Sciatic nerve (tissue), 2 donors: ENCODE measurements at places on chromosomes 5 and 9.

- no peak for DNase-seq
Measured at GRCh38 chr5:142561029-142561428, 124.9 kb downstream of the FGF1 start.

- DNase-seq: peak; percentile 64
Measured at GRCh38 chr9:93302586-93303257, 118.8 kb downstream of the WNK2 start.

DNA sequence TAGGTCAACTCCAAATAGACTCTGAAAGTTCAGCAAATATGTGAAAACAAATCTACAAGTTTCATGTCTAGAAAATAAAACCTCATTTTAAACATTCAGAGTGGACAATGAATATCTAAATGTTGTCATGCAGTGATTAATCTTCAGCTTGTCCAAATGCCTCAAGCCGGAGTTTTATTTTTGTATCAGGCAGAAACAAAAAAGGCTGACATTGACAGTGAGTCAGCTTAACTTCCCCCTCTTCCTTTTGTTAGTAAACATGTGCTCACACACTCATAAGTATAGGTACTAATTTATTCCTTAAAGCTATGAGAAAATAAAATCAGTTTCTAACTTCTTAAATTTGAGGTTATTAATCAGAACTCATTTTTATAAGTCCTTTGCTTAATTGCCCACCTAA, 467.9 kb upstream of the DAB2 start:
- no peak for DNase-seq

DNA sequence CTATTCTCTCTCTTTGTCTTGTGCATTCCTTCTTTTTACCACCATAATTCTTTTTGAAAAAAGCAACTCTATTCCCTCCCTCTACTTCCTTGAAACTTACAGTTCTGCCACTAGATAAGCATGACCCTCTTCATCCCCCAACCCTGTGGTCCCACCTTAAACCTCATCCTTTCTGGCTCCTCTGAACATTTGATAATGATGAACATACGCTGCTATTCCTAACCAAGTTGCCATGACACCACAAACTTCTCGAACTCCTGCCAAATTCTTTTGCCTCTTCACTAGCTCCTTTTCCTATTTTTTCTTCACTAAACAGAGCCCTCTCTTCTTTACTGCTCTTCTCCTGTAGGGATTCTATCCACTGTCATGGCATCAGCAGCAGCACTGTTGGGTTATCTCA, 57.1 kb downstream of the MOCS2 start:
- DNase-seq: no peak

GRCh38 chr9:74630228-74630627, 133.1 kb downstream of the RORB start:
- DNase-seq: no peak

GRCh38 chr5:1886846-1887587, 4.3 kb upstream of the IRX4 start:
- DNase-seq: no peak

DNA sequence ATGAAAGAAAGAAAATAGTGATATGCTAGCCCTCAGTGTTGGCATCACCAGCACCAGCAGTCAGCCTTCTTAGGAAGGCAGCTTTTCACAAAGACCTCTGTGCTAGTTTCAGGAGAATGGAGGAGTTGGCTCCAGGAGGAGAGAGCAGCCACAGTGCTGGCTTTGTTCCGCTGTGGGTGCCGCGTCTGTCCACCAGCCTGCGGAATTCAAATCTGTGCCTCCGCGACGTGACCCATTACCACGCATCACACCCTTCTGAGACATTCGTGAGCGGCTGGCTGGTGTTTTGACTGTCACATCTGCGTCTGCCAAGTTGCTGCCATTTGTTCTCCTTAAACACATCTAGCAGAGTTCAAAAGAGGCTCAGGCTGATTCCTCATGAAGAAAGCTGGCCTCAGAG, 34.4 kb downstream of the SNX18 start:
- no peak for DNase-seq

- no peak for DNase-seq
Measured at GRCh38 chr9:112065806-112066606, 109.1 kb downstream of the SUSD1 start.

GRCh38 chr5:171957591-171958251, 48.7 kb downstream of the FBXW11 start:
- DNase-seq: no peak

- DNase-seq: no peak
Measured at GRCh38 chr9:1340390-1340789, 290.2 kb downstream of the DMRT2 start.

GRCh38 chr5:35887321-35888100, 30.8 kb downstream of the IL7R start:
- DNase-seq: no peak

GRCh38 chr5:144779368-144779767, 608.7 kb downstream of the KCTD16 start:
- DNase-seq: no peak

DNA sequence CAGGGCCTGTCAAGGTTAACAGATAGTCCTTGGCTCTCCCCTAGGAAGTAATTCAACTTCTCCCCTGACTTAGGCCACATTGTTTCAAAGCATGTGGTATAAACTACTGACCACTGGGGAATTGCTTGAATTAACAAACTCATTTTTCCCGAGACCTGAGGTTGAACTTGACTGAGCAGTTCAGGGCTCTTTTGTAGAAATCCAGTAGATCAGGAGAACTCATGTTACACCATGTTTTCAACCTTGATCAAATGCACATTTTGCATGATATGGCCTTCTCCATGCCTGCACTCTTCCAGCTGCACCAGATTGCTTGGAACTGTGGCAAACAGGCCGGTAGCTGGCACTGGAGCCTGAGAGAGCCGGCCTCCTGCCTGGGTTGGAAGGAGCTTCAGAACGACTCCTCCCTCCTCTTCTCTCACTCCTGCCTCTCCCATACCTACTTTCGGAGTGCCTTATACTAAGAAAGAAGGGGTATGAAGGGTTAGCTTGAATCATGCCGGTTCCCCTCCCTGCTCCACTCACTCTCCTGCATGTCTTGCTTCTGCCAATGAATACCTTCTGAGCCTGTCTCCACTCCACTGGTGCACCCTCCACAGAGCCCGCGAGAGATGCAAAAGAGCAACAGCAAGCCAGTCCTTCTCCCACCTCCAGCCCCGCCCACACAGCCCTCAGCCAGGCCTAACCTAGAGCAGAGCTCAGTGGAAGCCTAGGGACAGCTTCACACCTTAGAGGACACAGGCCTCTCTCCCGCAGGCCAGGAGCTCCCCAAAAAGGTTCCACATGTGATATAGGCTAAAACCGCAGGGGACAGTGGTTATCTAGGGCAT, 159.4 kb downstream of the MACROH2A1 start:
- peak; percentile 45 for DNase-seq

- peak; percentile 75 for DNase-seq
Measured at GRCh38 chr9:111232997-111233790, 96.8 kb downstream of the OR2K2 start.

DNA sequence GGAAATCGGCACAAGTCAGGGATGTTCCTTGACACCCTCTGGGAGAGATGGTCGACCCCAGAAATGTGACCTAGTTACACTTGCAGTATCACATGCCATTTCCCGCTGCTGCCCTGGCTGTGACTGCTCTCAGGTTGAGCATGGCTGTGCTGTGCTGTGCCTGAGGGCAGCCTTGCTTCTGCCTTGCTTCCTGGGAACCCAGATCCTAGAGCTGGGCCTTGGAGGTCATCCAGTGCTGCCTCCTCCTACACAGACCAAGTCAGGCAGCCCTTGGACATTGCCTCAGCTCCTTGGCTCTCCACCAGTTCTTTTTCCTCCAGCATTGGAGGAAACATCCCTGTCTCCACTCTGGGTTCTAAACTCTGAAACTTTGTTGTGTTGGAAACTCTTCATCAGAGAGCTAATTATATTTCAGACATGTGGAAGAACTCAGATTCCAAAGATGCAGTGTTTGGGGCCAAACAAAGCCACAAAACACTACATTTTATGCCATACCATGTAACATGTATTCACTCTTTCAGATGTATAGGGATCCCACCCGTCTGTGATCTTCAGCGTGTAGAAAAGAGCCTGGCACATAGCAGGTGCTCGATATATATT, 6.1 kb downstream of the MAMDC2 start:
- DNase-seq: peak; percentile 85

- DNase-seq: no peak
Measured at GRCh38 chr9:16062542-16063240, 509.8 kb downstream of the CCDC171 start.

GRCh38 chr5:142263346-142263745, 61.5 kb downstream of the SPRY4 start:
- no peak for DNase-seq

- DNase-seq: peak; percentile 88
Measured at GRCh38 chr5:158174918-158175851, 316.2 kb upstream of the CLINT1 start.

GRCh38 chr5:73299665-73300336, 126.8 kb downstream of the TMEM174 start:
- peak; percentile 68 for DNase-seq

DNA sequence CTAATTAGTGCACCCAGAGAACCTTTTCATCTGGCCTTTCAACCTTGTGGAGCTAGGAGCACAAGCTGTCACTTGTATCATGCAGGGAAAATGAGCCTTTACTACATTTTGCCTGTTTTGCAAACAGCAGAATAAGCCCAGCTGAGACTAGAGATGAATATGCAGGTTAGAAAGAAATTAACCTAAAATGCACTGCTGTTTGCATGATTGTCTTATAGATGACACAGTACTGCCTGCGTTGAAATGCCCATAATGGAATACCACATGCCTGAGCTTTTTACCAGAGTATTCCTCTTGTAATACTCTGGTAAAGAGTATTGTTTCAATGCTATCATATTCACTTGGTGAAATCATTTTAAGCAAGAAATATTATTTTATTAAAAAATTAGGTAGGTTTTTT, 90.7 kb downstream of the SNX24 start:
- no peak for DNase-seq

DNA sequence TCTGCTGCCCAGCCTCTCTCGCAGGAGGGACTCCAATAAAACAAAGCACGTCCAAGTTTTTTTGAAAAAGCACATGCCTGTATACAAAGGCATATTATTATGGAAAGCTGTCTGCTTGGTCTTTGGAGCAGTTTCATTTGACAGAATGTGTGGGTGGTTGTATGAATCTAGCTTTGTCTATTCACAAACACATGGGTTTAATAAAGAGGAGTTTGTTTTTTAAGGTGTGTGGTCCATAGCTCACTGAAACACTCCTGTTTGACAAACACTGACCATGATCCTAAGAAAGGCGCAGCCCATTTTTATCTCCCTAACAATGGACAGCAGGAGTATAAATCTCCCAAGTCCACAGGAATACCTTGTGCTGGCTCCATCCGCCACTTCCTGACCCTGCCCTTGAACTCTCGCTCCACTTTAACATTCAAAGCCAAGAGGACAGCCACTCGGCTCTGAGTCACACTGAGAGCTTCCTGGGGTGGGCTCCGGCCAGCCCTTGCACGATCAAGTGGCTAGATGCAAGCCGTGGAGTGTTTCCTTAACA, 371.9 kb downstream of the EBF1 start:
- DNase-seq: peak; percentile 72

- DNase-seq: no peak
Measured at GRCh38 chr5:43482490-43483297, 971 bp downstream of the TMEM267 start.

- DNase-seq: no peak
Measured at GRCh38 chr5:53023969-53024368, 34.8 kb downstream of the ITGA2 start.

- no peak for DNase-seq
Measured at GRCh38 chr9:32427111-32427873, 42.8 kb downstream of the ACO1 start.

DNA sequence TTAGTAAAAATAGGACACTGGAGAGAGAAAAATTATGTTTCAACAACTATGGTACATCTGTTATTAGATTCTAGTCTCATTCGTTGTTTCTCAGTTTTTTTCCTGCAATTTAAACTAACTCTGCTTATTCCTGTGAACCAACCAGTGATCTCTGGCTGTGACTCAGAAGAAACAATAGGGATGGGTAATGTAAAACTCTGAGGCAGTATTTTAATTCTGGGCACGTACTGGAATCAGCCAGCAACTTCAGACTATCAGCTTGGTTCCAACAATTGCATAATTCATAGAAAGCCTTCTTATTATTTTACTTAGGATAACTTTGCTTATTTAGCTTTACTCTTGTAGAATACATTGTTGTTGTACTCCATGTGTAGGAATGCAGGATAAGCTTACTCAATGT, 28.8 kb downstream of the MLLT3 start:
- DNase-seq: no peak

GRCh38 chr9:134983074-134983473, 65.4 kb upstream of the FCN1 start:
- peak; percentile 59 for DNase-seq

GRCh38 chr9:124869466-124869985, 7.6 kb downstream of the ARPC5L start:
- no peak for DNase-seq

DNA sequence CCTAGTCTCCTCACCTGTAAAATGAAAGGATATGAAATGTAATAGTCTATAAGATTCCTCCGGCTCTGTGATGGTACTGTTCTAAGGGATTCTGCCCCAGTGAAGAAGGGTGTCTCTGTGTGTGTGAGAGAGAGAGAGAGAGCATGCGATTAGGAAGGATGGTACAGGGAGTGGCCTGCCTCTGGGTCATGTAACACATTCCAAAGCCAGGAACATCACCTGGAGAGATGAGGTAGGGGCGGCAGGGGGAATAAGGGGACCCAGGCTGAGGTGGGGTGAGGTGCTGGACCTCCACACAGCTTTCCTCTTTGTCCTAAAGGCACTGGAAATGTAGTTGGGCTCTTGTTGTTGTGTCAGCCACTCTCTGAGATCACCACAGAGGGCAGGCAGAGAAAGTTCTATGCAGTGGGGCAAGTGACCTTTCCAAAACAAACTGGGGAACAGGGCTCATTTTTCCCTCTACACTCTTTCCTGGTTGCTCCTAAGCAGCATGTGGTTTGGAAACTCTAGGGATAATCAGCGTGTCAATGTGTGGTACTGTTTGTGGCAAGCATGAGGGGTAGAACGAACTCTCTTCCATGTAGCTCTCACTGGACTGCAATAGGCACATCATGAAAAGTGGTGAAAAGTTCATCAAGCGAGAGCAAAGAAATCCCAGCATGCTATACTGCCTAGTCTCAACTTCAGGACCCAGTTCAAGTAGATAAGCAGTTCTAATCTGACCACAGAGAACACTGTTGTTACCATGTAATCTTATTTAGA, 65.0 kb downstream of the SEMA6A start:
- no peak for DNase-seq
